NCI-H446 (cell line): ENCODE measurements at places on chromosomes 1 and 21.

DNA sequence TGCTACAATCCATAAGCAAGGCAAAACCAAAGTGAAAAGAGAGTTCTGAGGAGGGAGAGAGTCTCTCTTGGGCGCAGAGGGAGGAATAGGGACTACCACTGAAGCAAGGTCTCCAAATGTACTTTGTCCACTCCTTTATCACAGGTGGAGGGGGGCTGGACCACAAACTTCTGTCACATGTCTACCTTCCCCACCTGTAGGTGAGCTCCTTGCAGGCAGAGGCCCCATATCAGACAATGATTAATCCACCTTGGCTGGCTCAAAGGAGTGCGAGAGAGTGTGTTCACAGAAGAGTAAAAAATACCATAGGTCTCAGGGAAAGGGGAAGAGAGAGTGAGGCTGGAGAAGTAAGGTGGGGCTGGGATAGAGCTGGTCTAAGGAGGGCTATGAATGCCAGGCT is 4.5 kb downstream of the BEND5 start:
- DNase-seq, result no peak

DNA sequence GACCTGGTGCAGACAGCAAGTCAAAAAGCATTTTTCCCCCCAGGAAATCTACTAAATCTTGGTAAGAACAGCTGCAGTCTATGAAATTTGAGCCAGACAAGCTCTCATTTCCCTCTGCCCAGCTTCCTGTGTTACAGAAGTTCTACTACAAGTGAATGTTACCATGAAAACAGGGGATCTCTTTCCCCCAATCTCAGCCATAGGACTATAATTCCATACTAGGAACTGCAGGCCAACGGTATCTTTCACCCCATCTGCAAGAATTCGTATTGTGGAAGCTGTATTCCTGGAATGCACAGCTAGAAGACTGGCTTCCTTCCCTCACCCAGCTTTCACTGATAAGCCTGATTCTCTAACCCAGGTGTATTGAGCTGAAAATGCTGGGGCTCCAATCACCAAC is 1655.4 kb downstream of the BRINP3 start:
- DNase-seq, result peak; percentile 17

- DNase-seq, result no peak
These were observed 57.9 kb upstream of the ENAH start for GRCh38 chr1:225710804-225711203.

DNA sequence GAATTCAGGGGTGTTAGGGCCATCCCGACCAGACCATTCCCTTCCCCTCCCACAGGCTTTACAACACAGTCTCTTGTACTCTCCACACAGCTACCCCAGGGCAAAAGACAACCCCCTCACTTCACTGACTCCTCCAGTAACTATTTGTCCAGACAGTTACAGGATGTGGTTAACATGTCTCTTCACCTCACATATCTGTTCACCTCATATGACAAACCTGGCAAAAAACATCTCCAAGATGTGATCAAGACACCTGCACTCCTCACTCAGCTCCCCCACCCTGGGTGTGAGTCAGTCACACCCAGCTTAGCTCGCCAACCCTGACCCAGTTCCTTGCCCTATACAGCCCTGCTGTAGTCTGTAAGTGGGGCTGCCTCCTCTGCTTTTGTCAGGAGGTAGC is 490.5 kb upstream of the CHRM3 start:
- DNase-seq, result no peak

DNA sequence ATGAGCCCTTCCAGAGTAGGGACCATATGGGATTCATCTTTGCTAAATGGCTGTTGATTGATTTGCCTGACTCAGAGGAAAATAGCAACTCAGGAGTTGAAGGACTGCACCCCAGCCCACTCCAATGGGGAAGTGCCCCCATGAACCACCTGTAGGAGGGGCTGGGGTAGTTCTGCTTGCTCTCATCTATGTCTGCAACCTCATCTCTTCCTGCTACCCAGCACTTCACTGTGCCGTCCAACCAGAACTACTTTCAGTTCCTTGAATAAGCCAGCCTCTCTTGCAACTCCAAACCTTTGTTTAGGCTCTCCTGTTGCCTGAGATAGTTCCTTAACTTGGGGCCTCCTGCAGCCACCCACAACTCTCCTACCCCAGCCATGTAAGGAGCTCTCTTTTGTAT is 26.6 kb downstream of the BEND5 start:
- no peak for DNase-seq

DNA sequence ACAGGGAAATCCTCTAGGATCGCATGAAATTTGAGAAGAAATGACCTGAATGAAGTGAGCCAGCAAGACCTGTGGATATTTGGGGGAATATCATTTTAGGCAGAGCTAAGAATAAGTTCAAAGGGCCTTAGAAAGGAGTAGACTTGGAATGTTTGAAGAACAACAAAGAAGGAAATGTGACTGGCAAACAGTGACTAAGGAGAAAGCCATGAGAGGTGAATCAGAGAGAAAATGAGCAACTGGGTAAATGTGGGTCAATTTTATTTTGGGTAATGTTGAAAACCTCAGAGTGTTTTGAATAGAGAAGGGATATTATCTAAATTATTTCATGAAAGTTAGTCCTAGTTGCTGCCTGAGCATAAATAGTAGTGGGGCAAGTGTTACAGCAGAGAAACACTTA is 672.8 kb downstream of the LMO4 start:
- no peak for DNase-seq

DNA sequence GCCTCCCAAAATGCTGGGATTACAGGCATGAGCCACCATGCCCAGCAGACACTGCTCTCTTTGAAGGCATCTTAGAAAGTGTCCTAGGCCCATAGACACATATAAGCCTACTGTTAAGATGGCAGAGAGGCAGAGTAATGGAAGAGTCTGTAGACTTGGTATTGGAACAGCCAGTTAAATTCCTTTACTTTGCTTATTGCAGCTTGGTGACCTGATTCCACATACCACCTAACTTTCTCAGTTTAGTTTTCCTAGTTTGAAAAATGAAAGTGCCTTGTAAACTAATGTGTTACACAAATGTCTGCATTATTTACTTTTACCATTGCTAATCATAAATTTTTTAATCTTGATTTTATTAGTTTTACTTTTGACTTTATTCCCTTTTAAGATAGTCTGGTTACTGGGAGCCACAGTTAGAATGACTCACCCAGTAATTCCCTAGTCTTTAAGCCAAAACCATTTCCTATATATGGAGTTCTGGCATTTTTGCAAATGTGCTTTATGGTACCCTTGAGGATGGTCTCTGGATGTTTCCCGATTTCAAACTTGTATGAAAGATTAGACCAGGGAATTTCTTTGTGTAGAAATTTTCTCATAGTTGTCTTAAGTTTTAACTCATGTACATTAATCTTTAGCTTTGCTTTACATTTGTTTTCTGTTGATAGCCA is 6.4 kb downstream of the SMAP2 start:
- no peak for DNase-seq

GRCh38 chr1:29518183-29518835 is 282.0 kb downstream of the PTPRU start:
- DNase-seq, result no peak

DNA sequence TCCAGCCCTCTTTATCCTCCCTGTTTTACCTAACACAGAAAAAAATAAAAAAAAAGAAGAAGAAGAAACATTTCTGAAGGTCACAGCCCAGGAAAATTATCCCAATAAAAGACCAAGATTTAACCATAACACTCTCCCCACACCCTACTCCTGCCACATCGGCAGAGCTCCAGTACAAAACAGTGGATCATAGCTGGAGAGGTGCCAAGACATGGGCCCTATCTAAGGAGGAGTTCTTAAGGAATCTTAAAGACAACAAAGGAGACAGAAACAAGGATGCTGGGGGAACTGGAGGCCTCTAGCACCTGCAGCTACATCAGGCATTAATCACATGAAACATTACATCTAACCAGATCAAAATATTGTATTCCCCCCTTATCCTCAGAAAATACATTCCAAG is 432.8 kb downstream of the MATN1 start:
- DNase-seq, result no peak

- DNase-seq, result no peak
These were observed 18.9 kb upstream of the USP24 start for GRCh38 chr1:55234016-55234415.

- DNase-seq, result no peak
These were observed 1.4 kb upstream of the PADI6 start for GRCh38 chr1:17370618-17371017.

DNA sequence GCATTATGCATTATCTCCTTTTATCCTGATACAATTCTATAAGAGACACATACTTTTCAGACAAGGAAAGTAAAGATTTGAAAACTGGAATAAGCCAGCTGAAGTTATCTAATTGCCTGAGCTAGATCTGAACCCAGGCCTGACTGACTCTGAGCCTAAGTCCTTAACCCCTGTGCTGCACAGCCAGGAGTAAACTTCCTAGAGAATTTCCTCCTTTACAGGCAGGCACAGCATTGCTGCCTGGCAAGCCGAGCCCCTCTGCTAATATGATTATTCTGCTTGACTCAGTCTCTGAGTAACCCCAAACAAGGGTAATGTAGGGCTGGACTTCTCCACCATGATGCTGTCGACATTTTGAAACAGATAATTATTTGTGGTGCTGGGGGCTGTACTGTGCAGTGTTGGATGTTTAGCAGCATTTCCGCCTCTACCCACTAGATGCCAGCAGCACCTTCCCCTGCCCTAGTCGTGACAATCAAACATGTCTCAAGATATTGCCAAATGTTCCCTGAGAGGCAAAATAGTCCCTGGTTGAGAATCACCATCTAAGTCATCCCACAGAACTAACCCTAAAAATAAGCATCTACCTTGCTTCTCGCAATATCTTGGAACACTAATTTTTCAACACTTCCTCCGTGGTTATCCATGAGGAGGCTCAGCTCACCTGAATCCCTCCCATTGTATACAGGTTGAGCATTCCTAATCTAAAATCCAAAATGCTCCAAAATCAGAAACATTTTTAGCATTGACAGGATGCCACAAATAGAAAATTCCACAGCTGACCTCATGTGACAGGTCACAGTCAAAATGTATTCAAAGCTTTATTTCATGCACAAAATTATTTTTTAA is 18.5 kb downstream of the CAMK1G start:
- peak; percentile 74 for DNase-seq

GRCh38 chr1:115658646-115659045 is 16.9 kb downstream of the VANGL1 start:
- no peak for DNase-seq

GRCh38 chr1:243841507-243841906 is 8.5 kb downstream of the AKT3 start:
- DNase-seq, result no peak

- no peak for DNase-seq
These were observed 30.0 kb downstream of the EPHA10 start for GRCh38 chr1:37734629-37735591.

DNA sequence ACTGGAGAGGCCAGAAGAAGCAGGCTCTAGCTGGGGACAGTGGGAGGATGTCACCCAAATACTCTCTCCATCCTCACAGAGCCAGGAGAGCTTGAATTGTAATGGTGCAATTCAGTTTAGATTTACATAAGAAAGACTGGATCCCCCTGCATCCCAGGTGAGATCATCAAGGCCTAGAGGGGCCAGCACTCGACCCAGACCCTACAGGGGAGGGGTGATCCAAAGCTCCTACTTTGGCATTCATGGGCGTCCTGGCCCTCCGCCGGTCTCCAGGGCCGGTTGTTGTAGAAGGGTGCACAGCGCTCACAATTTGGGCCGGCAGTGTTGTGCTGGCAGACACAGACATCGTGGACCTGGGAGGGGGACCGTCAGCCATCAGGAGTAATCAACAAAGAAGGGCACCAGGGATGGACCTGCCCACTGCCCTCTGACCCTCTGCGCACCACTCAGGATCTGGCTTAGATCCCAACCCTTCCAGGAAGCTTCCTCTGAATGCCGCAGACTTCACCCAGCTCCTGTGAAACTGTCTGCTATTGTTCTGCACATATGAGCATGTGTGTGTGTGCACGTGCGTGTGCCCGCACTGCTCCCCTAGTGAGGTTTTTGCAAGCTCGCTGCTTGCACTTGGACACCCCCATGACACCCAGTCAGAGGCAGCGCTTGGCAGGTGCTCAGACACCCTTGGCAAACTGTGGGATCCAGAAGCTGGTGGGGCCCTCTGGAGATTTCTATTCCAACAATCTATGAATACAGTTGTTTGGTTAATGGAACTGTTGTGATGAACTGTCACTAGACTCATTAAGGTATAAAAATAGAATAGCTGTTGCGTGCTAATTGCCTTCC is 21.6 kb downstream of the LAMB3 start:
- DNase-seq, result no peak

DNA sequence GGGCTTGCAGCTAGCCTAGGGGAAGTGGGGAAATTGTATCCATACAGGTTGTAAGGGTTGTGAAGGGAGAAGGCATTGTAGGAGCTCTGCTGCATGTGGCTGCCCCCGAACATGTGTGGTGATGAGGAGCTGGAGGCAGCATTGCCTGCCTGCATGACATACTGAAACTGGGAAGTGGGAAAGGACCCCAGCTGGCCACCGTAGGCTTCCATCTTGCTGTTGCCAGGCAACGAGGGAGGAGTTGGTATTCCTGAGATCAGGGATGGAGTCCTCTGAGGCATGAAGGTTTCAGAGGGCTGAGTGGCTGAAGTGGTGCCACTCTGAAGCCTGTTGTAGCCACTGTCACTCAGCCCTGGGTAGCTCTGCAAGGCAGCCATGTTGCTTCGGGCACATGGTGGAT is 103.2 kb downstream of the TBX15 start:
- DNase-seq, result no peak

- no peak for DNase-seq
These were observed 184.4 kb downstream of the SIPA1L2 start for GRCh38 chr1:232445361-232446106.

DNA sequence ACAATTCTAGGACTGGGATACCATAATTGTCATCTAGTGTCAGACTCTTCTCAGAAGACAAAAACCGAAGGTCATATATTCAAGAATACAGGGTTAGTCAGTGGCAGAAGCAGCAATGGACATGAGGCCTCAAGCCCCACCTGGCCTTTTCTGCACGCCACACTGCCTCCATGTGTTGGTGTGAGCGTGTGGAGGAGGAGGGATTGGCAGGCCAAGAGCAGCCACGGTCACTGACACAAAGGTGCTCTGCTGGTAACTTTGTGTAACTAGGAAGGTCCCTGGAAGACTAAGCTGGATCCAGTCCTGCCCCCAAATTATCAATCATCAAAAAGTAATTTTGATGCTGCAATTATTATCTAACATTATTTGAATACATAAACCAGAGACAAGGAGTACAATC is 34.9 kb downstream of the HSF2BP start:
- no peak for DNase-seq

DNA sequence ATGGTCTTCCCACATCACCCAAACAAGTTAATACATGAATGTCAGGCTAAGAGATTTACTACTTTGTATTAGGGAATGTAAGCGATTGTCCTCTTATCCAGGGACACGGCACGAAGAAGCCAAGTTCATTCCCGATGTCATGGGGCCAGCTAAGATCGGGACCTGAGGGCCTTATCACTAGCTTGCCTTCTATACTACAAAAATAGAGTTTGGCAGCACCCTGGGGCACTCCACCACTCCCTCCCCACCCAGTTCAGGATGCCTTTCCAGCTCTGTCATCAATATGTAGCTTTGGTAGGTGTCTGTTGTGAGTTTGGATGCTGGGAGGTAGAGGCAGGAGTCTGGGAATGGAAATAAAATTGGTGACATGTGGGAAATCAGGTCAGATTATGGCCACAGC is 197.5 kb downstream of the ATG4C start:
- DNase-seq, result no peak

- DNase-seq, result no peak
These were observed 55.2 kb downstream of the COLGALT2 start for GRCh38 chr1:183982172-183982963.

GRCh38 chr1:180548686-180549317 is 10.0 kb upstream of the OVAAL start:
- DNase-seq, result no peak
